ENCODE measurements at places on chromosomes 2 and 18.

- no peak for DNase-seq
These were observed 129.5 kb downstream of the TMEM182 start for GRCh38 chr2:102891296-102891695.

GRCh38 chr2:120867290-120868241, 131.9 kb downstream of the GLI2 start:
- DNase-seq = no peak

- no peak for DNase-seq
These were observed 131.5 kb downstream of the UXS1 start for GRCh38 chr2:106062627-106063026.

DNA sequence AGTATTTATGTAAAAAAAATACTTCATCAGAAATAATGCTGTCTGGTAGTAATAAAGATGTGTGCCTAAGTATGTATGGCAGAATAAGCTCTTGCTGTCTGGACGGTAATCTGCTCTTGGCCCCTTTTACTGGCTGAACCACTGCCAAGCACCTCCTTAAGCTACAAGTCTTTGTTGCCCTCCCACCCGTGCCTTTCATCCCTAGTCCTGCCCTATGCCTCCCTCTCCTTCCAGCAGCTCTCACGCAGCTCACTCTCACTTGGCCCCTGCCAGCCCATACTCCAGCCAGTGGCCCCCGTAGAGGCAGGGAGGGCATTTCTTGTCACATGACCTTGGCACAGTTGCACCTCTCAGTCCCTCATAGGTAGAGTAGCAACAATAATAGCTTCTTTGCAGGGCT, 54.5 kb upstream of the NPAS2 start:
- DNase-seq = no peak

DNA sequence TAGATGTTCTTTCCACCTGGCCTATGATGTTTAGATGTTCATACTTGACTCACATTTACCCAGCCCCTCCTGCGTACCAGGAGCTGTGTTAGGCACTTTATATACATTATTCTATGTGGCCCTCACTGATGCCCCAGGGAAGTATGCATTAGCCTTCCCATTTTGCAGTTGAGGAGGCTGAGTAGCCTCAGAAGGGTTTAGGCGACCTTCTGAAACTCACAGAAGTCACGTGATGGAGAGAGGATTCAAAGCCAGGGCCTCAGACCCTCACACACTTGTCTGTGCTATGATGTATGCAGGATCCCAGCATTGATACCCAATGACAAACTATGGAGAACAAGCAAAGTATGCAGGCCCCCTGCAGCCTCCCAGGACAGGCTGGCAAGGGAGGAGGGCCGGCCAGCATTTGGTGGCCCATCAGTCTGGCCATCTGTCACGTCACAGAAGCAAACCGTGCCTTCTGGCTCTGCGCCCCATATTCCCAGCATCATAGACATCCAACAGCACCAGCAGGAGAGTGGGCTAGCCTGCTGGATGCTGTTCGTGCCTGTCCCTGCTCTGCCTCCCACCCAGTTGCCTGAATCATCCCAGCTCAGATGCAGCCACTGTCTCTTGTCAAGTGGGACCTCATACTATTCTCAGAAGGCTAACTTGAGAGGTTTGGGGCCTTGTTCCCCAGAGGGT, 33.6 kb downstream of the EHD3 start:
- no peak for DNase-seq

DNA sequence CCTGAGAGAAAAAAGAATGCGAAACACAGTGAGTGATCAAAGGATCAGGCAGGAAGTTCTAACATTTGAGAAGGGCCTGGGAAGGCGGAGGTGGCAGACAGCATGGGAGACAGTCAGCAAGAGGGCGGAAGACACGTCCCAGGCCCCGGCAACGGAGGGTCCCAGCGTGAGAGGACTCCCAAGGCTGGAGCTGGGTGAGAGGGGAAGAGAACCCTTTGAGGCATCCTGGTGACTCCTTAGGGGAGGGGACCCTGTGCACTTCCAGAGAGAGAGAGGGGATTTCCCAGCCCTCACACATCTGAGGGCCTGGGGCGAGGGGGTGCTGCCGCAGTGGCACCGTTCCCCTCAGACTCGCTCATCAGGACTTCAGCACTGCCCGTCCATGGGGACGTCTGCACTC, 133.4 kb downstream of the RTP5 start:
- DNase-seq = no peak

DNA sequence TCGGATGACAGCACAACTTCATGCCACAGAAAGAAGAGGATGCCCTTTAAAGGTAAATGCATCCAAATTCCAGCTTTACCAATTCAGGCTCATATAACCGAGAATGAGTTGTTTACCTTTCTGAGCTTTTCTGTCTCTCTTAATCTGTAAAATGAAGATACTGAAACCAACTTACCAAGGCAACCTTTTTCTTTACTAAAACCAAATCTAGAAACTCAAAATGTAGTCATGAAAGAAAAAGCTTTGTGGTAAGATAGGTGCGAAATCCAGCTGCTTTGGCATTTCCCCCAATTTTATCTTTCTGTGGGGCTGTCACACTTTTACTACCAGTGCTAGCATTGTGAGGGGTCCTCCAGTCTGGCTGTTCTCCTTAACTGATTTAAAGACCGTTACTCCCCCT, 240.4 kb downstream of the IKZF2 start:
- no peak for DNase-seq

All from activated CD4-positive, CD25-positive, alpha-beta regulatory T cell treated with anti-CD3 and anti-CD28 coated beads, Interleukin-2, amount 50 U/mL, for 72 hours (primary cell).